ENCODE measurements at places on chromosomes 7 and 10.

DNA sequence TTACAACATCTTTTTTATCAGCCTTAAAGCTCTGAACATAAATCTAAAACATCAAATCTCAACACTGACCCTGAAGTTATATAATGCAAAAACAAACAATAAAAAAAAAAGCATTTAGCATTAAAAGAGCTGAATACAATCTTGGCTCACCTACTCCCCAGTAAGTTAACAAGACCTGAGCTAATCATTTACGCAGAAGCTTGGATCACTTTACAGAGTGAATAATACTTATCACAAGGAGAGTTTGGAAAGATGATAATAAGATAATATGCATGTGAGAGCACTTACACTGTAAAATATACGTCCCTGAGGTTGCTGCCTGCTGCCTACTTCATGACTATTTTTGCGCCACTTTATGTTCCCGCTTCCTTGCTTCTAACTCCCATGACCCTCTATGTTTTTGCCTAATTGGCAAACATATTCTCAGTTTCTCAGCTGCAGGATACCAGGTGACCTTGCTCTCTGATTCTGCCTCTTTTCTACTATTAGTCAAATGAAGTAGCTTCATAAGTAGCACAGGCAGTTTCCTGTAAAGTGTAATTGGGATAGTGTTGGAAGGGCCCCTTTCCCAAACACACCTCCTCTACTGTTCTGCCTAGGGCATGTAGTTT is 333.6 kb downstream of the LRRTM3 start:
- DNase-seq: no peak

DNA sequence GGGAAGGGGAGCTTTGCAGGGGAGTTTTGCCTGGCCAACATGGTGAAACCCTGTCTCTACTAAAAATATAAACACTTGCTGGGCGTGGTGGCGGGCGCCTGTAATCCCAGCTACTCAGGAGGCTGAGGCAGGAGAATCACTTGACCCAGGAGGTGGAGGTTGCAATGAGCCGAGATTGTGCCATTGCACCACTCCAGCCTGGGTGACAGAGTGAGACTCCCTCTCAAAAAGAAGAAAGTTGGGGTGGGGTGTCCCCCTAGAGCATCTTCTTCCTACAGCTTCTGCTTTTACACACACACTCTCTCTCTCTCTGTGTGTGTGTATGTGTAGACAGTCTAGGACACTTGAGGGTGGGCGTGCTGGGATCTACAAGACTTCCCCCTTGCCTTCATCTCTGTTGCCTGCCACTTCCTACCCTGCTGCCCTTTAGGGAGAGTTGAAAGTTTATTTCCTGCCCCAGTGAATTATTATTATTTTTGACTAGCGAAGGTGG is 21.7 kb downstream of the PLAU start:
- DNase-seq: no peak

DNA sequence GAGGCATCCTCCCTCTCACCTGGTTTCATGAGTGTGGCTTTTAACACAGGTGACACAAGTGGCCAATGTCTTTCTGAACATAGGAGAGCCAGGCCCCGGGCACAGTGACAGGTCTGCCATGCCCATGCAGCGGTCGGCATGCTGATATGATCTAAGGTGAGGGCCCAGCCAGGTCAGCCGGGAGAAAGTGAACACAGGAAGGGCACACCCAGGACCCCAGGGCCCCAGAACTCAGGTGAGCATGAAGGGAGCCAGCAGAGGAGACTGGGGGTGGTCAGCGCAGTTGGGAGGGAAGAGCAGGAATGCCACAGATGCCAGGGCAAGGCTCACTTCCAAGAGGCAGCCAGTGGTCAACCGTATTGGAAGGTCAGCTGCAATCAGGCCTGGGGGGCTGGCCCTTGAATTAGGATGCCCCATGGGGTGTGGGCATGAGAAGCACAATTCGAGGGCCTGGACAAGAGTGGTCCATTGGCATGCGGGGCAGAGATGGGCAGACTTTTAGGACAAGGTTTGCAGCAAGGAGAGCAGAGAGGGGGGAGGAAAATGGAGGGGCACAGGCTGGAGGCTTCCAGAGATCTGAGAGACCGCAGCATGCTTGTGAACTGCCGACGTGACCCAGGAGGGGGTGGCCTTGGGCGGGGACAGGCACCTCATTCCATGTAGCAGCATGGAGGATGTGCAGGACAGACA is 3.9 kb upstream of the INPP5A start:
- no peak for DNase-seq

DNA sequence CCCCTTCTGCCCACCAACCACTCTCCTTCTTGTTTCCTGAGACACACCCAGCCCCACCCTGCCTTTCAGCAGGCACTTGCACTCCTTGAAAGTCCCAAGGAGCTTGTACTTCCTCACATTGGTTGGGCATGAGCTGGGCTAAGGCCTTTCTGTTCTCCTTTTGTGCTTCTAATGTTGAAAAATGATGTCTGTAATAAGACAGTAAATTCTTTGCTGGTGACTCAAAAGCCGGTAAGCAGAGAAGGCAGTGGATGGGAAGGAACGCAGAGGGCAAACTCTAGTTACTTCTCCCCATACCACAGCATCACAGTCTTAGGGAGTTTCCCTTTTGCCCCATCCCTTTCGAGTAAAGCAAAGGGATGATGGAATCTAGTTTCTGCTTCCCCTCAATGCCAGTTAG is 185.6 kb downstream of the PLXNA4 start:
- no peak for DNase-seq

DNA sequence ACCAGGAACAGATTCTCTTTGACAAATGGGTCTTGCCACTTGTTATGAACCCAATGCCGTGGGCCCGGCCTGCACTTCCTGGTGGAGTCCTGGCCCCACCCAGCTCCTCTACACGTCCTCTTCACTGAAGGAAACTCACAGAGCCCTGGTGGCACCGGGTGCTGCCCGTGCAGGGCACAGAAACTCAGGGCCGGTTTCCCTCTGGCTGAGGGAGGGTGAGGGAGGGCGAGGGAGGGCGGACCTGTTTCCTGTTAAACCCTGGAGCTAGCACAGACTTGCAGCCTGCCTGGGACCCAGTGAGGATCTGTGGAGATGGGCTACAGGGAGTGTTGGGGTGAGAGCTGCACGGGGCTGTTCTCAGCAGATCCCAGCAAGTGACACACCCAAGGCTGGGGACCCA is 596.3 kb downstream of the PTPRN2 start:
- DNase-seq: no peak
